B cell (primary cell): ENCODE measurements at places on chromosomes 6 and 20.

GRCh38 chr20:43996240-43996930, 81.7 kb downstream of the TOX2 start:
- DNase-seq = no peak

DNA sequence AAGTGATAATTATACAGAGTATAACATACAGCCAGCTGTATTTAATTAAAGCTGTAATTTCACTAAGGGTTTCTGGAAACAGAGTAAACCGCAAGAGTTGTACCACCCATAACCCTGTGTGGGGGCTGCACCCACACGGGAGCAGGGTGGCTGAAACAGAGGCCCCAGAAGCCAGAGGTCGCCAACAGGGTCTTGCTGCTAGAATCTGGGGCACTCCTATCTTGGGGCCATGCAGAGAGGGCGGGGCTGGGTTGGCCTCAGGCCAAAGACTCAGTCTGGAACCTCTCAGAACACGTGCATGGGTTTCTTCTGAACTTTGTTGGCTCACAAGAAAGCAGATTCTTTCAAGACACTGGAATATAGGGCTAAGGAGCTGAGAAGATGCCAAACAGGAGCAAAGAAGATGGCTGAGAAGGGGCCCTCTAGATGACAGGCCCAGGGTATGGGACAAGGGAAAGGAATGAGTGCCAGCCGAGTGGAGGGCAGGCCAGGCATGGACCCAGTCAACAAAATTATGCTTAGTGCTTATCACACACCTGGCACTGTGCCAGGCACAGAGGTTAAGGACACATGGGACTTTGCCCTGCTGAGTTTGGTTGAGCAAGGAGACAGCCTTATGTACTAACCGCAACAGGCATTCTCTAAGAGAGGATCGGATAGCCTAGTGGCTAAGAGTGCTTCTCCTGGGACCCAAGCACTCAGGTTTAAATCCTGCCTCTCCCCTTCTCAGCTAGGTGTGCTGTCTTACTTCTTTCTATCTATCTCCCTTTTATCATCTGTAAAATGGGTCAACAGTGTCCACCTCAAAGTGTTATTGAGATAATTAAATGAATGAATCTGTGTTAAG, 96.6 kb upstream of the FOXP4 start:
- DNase-seq = no peak

- no peak for DNase-seq
These were observed 14.0 kb downstream of the SMLR1 start for GRCh38 chr6:130841128-130841728.

DNA sequence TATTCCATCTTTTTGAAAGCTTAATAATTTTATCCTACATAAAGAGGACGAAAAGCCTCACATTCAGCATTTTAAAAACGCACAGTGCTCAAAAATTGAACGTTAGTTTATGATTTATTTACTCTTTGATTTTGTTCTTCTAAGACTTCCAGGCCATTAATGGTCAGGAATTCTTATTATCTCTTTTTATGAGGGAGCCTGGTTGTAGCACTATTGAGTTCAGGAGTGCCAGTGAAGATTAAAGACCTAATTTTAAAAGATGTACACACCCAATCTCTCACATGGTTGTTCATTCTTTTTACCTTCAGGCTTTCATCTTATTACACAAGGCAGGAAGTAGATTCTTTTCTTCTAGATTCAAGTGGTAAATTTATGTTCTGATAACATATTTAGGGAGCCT, 68.6 kb downstream of the HDDC2 start:
- no peak for DNase-seq

DNA sequence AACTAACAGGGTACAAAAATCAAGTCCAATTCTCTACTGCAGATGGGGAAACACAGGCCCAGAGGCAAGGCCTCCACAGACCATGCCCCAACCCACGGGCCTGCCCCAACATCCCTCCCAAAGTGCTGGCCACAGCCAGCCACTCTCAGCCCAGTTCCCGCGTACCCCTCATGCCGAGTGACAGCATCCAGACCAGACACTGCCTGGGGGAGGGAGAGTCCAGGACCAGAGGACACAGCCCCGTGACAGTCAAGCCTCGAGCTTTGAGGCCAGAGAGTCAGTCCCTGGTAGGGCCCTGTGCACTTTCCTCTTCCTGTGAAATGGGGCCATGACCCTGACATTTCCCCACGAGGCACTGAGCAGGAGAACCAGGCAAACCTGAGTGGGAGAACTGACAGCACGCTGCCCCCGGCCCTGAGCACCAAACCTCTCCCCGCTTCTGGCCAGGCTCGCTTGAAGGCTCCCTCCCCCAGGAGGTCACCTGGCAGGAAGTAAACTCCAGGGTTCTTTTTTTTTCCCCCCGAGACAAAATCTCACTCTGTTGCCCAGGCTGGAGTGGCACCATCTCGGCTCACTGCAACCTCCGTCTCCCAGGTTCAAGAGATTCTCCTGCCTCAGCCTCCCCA, 4.9 kb downstream of the MYL9 start:
- peak; percentile 4 for DNase-seq

- DNase-seq = no peak
These were observed 185.0 kb downstream of the TAF4 start for GRCh38 chr20:61880706-61881105.

DNA sequence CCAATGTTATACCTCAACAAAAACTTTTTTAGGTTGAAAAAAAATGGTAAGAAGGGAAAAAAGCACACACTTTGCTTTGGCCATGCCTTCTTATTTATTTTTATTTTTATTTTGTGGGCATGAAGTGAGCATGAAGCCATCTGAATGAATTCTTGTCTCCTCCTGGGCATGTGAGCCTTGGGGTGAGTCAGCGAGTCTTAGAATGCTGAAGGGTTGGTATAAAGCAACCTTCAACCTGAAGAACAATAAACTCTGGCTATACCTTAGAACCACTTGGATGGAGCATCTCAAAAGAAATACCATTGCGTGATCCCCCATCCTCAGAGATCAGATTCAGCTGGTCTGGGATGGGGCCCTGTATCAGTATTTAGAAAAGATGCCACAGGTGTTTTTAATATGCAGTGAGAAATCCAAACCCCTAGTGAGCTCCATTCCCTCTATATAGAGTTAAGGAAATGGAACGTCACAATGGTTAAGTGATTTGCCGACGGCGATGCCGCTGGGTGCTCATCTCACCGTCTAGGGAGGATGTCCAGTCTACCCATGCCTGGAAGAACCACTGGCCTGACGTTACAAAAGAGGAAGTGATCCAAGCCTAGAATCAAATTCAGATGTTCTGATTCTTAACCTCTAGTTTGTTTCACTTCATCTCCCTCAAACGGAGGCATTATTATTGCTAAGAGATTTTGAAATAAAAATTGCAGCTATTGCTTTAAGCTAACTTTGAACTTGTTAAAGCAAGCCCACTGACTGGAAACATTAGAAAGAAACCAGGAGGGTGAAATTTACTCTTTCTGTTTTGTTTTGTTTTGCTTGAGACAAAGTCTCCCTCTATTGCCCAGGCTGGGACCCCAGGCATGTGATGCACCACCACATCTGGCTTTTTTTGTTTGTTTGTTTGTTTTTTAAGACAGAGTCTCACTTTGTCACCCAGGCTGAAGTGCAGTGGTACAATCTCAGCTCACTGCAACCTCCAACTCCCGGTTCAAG, 67.1 kb downstream of the EDN1 start:
- peak; percentile 68 for DNase-seq

DNA sequence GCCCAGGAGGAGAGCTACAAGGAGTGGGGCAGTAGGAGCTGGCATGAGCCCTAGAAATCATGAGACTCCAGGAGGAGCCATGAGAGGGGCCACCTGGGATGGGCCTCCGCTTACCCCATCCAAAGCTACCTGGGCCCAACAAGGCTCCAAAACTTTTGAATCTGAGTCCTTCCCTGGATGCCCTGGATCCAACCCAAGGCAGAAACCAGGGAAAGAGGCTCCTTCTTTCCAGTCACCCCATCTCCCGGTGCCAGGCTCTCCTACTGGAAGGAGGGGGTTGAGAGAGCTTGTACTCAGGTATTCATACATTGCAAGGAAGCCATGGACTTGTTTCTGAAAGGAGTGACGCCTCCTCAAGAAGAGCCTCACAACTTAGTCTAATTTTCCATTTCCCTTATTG, 7.8 kb upstream of the SIRPG start:
- no peak for DNase-seq

- no peak for DNase-seq
These were observed 162.6 kb upstream of the SNX9 start for GRCh38 chr6:157660414-157660813.

DNA sequence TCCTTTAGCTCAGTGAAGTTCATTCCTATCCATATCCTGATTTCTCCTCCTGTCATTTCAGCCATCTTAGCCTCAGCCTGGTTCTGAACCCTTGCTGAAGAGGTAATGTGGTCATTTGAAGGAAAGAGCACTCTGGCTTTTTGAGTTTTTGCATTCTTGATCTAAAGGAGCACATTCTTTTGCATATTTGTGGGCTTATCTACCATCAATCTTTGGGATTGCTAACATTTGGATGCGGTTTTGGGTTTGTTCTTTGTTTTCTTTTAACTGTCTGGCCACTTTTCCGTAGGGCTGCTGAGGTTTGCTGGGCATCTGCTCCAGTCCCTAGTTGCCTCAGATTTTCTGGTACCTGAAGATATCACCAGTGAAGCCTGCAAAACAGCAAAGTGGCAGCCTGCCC, 238.3 kb downstream of the EPM2A start:
- DNase-seq = no peak

DNA sequence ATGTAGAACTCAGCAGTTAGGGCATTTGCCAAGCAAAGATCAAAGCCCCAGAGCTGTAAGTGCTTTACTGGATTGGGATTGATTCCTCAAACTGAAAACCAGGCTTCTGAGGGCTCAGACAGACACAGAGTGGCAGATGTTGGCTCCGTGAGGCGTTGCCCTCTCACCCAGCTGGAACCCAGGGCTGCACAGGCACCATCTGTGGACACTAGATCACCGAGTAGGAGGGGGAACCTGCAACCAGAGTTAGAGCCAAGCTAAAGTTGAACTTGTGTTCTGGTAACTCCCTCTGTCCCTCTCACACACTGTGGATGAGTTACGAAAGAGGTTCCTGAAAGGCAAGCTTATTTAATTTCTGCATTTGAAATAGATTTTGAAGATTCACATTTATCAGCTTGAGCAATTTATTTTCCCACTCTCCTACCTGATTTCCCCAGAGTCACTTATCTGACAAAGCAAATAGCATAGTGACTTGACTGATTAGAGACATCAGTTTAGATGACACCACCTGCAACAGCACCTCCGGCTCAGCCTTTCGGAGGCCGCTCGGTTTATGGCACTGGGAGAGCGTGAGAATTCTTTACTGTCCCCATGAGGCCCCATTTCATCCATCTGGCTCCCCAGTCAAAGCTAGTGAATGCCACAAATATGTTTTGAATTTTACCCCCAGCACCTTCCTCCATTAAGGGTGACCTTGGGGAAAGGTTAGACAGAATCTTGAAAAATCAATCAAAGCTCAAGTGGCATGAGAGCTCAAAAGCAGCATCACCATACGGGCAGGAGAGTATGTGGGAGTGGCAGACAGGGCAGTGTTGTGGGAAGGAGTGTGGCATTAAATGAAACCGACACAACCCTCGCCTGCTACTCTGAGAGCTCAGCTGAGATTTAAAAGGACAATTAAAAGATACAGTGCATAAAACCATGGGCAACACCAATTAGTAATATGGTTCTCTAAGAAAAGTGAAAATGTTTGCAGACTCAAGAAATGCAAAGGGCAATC, 48.5 kb downstream of the RPF2 start:
- DNase-seq = no peak

DNA sequence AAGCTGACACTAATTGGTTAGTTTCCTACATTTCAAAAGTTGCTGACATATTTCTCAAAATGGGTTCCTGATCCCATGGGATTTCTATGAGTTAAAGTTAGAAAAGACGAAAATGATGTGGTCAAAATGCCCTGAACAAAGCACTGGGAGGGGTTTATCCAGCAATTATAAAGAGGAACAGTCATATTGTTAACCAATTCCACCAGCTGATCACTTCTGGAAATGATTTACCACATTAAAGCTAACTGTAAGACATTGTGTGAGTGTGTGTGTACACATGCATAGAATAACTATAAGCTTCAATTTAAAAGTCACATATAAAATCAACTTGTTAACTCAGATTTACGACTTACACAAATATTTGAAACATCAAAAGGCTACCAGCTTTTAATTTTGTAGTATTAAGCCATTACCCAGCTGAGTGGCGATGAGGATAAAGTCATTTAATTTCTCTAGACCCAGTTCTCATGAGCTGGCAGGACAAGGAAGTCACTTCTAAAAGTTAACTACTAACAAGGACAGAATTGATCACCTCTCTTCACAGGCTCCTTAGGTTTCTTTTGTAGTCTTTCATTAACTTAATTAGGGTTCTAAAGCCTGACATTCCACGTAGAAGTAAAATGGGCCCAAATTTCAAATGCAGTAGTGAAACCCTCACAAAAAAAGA, 40.4 kb downstream of the MAN1A1 start:
- no peak for DNase-seq
